Peyer's patch (tissue), 4 donors: ENCODE measurements at places on chromosomes 13 and 19. TPM values are rescaled to one million over a fixed set of nuclear protein-coding genes. Genes with fewer than 3 reads are reported as not detected.

Gene RNF225
- total RNA-seq = not detected

Gene SBSN
- not detected for total RNA-seq

Gene PSG4
- total RNA-seq = not detected

Gene URAD
- 79.9 TPM for total RNA-seq

Gene KLF16
- 12.1 TPM for total RNA-seq

Gene ZSCAN1
- total RNA-seq = not detected

Gene WDR87
- total RNA-seq = not detected

Gene UBE2L5
- not detected for total RNA-seq

Gene ZNF682
- total RNA-seq = 10.7 TPM

Gene KLK2
- not detected for total RNA-seq

Gene NLRP7
- total RNA-seq = not detected

- H3K4me3 ChIP-seq = no peak overlapping the region
- H3K27ac ChIP-seq = no peak overlapping the region
- no peaks in the 10 kb centered on the region for H3K36me3 ChIP-seq
- H3K27me3 ChIP-seq = no peaks in the 10 kb centered on the region
These were observed 44.9 kb downstream of the ESD start for GRCh38 chr13:46751811-46752635.

GRCh38 chr13:98141509-98142379 is 1.1 kb upstream of the FARP1 start:
- H3K4me3 ChIP-seq = peak overlapping the region; percentile 69
- H3K36me3 ChIP-seq = no peaks in the 10 kb centered on the region
- no peaks in the 10 kb centered on the region for H3K4me1 ChIP-seq
- no peak for DNase-seq
- no peaks in the 10 kb centered on the region for H3K27me3 ChIP-seq

- H3K4me3 ChIP-seq = no peak overlapping the region
- H3K4me1 ChIP-seq = no peaks in the 10 kb centered on the region
- no peaks in the 10 kb centered on the region for H3K36me3 ChIP-seq
- no peak for DNase-seq
These were observed 6.4 kb upstream of the ERICH6B start for GRCh38 chr13:45621950-45622349.

DNA sequence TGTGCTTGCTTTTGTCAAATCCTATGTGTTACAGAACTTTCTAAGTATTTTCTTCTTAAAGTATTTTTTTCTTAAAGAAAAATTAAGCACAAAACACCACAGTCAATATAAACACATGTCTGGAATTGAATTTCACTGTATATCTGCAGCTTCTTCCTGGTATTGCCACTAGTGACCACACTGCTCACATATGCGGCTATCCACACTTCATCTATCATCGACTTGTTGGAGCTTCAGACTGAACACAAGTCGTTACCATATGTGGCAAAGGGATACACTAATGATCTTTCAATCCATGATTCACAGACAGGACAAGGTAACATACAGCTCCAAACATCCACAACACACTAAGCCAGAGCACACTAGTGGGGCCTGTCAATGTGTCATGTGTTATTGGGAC is 498.4 kb upstream of the ARGLU1 start:
- no peaks in the 10 kb centered on the region for H3K4me1 ChIP-seq
- H3K36me3 ChIP-seq = no peaks in the 10 kb centered on the region
- DNase-seq = no peak
- no peak overlapping the region for H3K4me3 ChIP-seq
- H3K27me3 ChIP-seq = no peaks in the 10 kb centered on the region

GRCh38 chr13:41658057-41658661 is 200.8 kb downstream of the RGCC start:
- H3K27ac ChIP-seq = no peak overlapping the region
- H3K27me3 ChIP-seq = no peaks in the 10 kb centered on the region
- H3K36me3 ChIP-seq = no peaks in the 10 kb centered on the region
- no peak for DNase-seq

DNA sequence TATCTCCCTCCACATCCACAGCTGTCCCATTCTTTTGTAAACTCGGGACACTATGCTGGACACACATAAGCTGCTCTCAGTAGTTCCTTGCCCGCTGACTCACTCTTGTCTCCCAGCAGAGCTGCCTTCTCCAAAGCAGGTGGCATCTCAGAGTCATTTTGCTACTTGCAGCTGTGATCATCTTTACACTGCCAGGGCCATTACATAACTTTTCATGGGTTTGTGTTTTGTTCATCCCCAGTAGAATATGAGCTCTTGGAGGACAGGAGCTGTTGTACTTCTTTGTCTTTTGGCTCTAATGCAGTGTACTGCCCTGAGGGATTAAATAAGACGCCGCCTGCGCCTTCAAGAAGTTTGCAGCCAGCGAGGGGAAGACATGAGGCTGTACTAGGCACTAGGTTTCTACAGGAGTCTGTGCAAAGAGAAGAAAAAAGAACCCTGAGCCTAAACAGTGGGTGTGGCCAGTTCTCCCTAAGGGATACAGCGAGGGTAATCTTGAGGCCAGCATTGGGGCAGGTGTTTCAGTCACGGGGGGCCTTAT is 40.8 kb upstream of the GPR183 start:
- no peaks in the 10 kb centered on the region for H3K4me1 ChIP-seq
- no peak overlapping the region for H3K4me3 ChIP-seq
- no peak for DNase-seq
- peaks cover 47% of the 10 kb centered on the region for H3K36me3 ChIP-seq
- no peak overlapping the region for H3K27ac ChIP-seq

- no peaks in the 10 kb centered on the region for H3K27me3 ChIP-seq
- H3K4me1 ChIP-seq = peaks cover 5% of the 10 kb centered on the region
- H3K4me3 ChIP-seq = peak overlapping the region; percentile 46
- peak overlapping the region; percentile 51 for H3K27ac ChIP-seq
These were observed 2.2 kb downstream of the CLEC11A start for GRCh38 chr19:50725218-50725910.

DNA sequence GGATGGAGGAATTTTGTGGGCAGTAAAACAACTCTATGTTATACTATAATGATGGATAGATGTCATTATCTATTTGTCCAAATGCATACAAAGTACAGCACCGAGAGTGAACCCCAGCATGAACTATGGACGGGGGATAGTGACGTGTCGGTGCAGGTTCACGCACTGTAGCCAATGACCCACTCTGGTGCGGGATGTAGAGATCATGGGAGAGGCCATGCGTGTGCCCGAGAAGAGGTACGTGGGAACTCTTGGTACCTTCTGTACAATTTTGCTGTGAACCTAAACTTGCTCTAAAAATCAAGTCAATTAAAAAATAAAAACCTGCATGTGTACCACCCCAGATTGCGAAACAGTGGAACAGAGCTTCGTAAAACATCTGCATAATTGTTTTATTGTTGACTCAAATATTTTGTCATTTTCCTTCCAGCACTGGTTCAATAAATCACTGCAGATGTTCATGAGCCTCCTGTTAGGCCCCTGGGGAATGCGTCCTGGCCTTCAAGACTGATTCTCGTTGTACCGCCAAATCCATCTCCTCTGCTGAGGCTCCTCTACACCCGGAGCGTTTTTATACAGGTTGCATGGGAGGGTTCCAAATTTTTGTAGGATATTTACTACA is 30.9 kb downstream of the COL4A1 start:
- H3K27me3 ChIP-seq = no peaks in the 10 kb centered on the region
- peaks cover 13% of the 10 kb centered on the region for H3K4me1 ChIP-seq
- H3K4me3 ChIP-seq = no peak overlapping the region
- no peaks in the 10 kb centered on the region for H3K36me3 ChIP-seq
- no peak overlapping the region for H3K27ac ChIP-seq

DNA sequence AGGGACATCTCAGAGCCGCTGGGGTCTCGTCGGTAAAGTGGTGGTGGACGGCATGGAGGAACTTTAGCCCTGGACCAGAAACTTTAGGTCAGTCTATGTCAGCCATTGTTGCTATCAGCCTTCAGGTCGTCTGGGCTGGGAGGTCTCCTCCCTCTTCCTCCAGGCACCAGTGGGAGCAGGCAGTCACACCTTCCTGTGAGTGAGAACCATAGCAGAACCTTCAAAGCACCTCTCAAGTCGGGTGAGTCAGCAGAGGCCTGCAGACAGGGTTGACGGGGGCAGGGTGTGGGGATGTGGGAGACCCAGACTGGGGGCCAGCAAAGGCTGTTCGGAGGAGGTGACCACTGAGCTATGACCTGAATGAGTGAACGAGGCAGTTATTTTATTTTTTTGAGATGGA is 15.4 kb upstream of the SBNO2 start:
- no peaks in the 10 kb centered on the region for H3K4me1 ChIP-seq
- DNase-seq = no peak
- no peaks in the 10 kb centered on the region for H3K27me3 ChIP-seq
- H3K27ac ChIP-seq = no peak overlapping the region
- no peaks in the 10 kb centered on the region for H3K36me3 ChIP-seq

- peaks cover 9% of the 10 kb centered on the region for H3K36me3 ChIP-seq
- H3K27ac ChIP-seq = no peak overlapping the region
- H3K4me3 ChIP-seq = no peak overlapping the region
- DNase-seq = no peak
- H3K27me3 ChIP-seq = no peaks in the 10 kb centered on the region
- no peaks in the 10 kb centered on the region for H3K4me1 ChIP-seq
These were observed 26.0 kb downstream of the IRS2 start for GRCh38 chr13:109760402-109760801.

DNA sequence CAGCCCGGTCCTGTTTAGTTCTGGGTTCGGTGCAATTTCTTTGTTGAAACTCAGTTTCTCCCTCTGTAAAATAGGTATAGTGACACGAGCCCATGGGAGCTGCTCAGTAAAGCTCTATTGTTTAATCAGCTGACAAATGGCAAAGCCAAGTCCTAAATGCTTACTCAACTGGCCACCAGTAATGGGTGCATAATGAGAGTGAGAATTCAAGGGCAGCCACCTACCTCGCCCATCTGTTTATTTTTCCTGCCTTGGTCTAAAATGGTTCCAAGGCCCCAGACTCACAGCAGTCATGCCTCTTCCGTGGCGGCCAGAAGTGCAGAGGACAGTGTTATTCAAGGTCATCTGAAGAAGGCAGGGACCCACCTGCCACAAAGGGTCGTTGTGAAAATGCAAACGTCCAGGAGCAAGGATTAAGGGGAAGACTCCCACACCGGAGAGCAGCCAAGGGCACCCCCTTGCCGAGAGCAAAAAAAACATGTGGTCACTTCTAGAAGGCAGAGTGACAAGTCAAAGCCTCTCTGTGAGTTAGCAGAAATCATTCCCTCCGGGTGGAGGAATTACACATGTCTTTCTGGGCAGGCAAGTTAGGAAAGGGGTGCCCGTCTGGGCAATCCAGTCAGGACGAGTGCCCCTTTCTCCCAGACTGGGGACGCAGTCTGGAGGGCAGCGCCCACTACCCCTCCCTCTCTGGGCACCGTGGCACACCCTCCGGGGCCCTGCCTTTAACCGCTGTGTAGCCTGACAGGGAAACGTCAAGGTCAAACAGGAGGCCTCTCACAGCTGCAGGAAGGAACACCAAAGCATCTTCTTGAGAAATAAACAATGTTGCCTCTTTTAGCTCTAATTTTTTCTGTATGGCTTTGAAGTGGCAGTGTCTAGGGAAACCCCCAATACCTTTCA is 186.2 kb downstream of the FOXO1 start:
- no peaks in the 10 kb centered on the region for H3K36me3 ChIP-seq
- H3K27me3 ChIP-seq = no peaks in the 10 kb centered on the region
- H3K4me1 ChIP-seq = peaks cover 2% of the 10 kb centered on the region
- H3K4me3 ChIP-seq = no peak overlapping the region
- H3K27ac ChIP-seq = no peak overlapping the region

GRCh38 chr13:76383676-76384461 is 502.3 kb downstream of the KCTD12 start:
- DNase-seq = no peak
- no peak overlapping the region for H3K4me3 ChIP-seq
- H3K36me3 ChIP-seq = no peaks in the 10 kb centered on the region
- H3K4me1 ChIP-seq = no peaks in the 10 kb centered on the region

GRCh38 chr13:35524171-35524570 is 47.7 kb upstream of the MAB21L1 start:
- H3K4me1 ChIP-seq = no peaks in the 10 kb centered on the region
- no peak overlapping the region for H3K4me3 ChIP-seq
- H3K27me3 ChIP-seq = no peaks in the 10 kb centered on the region
- H3K36me3 ChIP-seq = no peaks in the 10 kb centered on the region

GRCh38 chr19:48616041-48616436 is 1.2 kb upstream of the FAM83E start:
- peak overlapping the region; percentile 62 for H3K4me3 ChIP-seq
- H3K4me1 ChIP-seq = peaks cover 17% of the 10 kb centered on the region
- H3K27me3 ChIP-seq = no peaks in the 10 kb centered on the region
- no peak overlapping the region for H3K27ac ChIP-seq
- DNase-seq = no peak

- DNase-seq = no peak
- peaks cover 45% of the 10 kb centered on the region for H3K4me1 ChIP-seq
- no peak overlapping the region for H3K4me3 ChIP-seq
- no peak overlapping the region for H3K27ac ChIP-seq
- no peaks in the 10 kb centered on the region for H3K36me3 ChIP-seq
These were observed 5.2 kb downstream of the CHAMP1 start for GRCh38 chr13:114319441-114319913.

GRCh38 chr13:45295536-45295935 is 45.4 kb downstream of the TPT1 start:
- H3K27me3 ChIP-seq = no peaks in the 10 kb centered on the region
- no peak overlapping the region for H3K4me3 ChIP-seq
- no peaks in the 10 kb centered on the region for H3K36me3 ChIP-seq
- H3K27ac ChIP-seq = no peak overlapping the region
- no peaks in the 10 kb centered on the region for H3K4me1 ChIP-seq

DNA sequence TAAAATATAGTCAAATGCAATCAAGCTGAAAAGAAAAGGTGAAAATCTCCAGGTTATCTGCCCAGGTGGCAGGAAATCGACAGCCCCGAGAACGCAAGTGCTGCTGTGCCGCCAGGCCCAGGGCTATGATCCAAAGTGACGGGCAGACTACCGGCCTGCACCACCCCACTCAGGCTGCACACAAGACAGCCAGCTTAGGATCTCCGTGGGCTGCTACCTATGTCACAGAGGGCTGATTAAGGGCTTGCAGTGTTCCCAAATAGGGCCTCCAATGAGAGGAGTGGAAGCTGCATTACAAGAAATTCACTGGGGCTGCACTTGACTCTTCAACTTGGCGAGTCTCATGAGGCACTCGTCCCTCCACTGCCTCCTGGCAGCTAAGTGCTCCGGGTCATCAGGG is 121.8 kb downstream of the CRYL1 start:
- no peaks in the 10 kb centered on the region for H3K4me1 ChIP-seq
- H3K4me3 ChIP-seq = no peak overlapping the region
- H3K36me3 ChIP-seq = peaks cover 36% of the 10 kb centered on the region
- no peak overlapping the region for H3K27ac ChIP-seq

DNA sequence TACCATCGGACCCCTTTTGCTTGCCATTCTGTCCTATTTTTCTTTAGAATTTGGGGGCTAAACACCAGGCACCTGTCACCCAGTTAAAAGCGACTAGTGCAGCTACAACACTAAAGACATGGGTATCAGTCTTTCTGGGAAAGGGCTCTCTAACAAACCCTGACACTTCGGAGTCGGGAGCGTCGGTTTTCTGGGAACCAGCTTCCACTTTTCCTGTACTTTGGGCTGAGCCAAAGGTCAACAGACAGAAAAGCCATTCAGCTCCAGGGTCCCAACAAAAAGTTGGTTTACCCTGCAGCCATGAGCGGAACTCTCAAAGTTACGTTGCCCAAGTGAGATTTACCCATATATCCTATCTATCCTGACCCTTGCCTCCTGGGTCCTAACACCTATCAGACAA is 337.0 kb upstream of the SLITRK5 start:
- no peaks in the 10 kb centered on the region for H3K36me3 ChIP-seq
- H3K27me3 ChIP-seq = no peaks in the 10 kb centered on the region
- no peak overlapping the region for H3K27ac ChIP-seq
- no peak overlapping the region for H3K4me3 ChIP-seq
- H3K4me1 ChIP-seq = no peaks in the 10 kb centered on the region
